ENCODE measurements at places on chromosomes 2 and 18.

DNA sequence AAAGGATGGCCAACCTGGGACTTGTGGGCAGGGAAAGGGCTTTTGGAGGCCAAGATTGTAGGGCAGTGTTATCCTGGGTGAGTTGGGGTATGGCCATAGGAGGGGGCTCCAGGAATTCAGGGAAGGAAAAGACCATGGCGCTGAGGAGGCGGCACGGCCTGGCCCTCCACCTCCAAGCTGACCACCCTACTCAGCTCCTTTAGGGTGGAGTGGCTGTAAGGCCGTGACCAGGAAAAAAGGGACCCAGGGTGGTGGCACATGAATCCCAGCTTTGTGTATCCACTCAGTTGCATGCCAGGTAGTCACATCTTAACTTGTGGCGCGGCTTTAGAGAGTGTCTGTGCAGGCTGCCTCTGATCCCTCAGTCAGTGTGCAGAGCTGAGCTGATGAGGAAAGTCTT is 168.1 kb downstream of the AGAP1 start:
- DNase-seq, result no peak

GRCh38 chr2:61493523-61493942 is 22.6 kb upstream of the USP34 start:
- DNase-seq, result peak; percentile 59

DNA sequence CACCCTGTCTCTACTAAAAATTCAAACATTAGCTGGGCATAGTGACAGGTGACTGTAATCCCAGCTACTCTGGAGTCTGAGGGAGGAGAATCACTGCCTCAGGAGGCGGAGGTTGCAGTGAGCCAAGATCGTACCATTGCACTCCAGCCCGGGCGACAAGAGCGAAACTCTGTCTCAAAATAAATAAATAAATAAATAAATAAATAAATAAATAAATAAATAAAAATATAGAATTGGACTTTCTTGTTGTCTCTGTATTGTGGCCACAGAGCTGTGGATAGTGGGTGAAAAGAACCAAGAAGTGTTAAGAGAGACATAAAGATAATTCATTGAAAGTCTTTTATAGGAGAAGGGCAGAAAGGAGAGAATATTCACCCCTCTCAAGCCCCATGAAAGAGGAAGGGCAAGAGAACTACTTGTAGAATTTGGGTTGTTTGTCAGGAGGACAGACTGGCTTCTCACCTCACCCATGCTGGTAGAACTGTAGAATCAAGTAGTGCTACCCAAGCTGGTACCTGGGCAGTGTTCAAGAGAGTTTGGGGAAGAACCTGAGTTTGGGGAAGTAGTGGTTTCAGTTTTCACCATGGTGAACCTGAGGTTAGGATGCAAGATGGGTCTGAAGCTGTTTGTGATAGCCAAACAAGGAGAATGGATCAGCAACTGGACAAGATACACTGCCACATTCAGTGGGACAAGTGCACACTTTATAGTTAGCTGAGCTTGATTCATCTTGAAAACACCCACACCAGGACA is 256.5 kb downstream of the CD226 start:
- no peak for DNase-seq

DNA sequence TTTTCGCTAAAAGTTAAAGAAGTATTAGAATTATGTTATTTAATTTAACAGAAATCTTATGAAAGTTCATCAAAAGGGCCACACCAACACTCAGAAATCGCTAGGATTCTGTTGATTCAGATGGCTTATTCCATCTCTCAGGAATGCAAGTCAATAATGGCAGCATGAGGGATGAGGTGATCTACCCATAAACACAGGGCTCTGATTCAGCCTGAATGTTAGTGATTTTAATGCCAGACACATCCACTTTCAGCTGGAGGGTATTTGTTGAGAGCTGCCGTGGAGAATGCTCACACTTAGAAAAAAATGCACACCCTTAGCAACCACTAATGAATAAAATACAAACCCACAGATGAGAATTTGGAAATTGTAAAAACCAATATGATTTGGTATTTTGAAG is 173.3 kb upstream of the ERBB4 start:
- peak; percentile 90 for DNase-seq

GRCh38 chr2:68879296-68879695 is 8.1 kb upstream of the BMP10 start:
- DNase-seq, result peak; percentile 76

- DNase-seq, result peak; percentile 12
Measured at GRCh38 chr2:60808330-60808801, 52.3 kb downstream of the PAPOLG start.

- DNase-seq, result no peak
Measured at GRCh38 chr2:104923665-104924064, 69.8 kb downstream of the POU3F3 start.

- no peak for DNase-seq
Measured at GRCh38 chr2:45789317-45789716, 137.8 kb downstream of the PRKCE start.

GRCh38 chr2:5387406-5387805 is 304.8 kb upstream of the SOX11 start:
- DNase-seq, result peak; percentile 61

- no peak for DNase-seq
Measured at GRCh38 chr2:237383991-237384671, 29.8 kb downstream of the COL6A3 start.

GRCh38 chr2:3293221-3293620 is 84.4 kb downstream of the EIPR1 start:
- no peak for DNase-seq

DNA sequence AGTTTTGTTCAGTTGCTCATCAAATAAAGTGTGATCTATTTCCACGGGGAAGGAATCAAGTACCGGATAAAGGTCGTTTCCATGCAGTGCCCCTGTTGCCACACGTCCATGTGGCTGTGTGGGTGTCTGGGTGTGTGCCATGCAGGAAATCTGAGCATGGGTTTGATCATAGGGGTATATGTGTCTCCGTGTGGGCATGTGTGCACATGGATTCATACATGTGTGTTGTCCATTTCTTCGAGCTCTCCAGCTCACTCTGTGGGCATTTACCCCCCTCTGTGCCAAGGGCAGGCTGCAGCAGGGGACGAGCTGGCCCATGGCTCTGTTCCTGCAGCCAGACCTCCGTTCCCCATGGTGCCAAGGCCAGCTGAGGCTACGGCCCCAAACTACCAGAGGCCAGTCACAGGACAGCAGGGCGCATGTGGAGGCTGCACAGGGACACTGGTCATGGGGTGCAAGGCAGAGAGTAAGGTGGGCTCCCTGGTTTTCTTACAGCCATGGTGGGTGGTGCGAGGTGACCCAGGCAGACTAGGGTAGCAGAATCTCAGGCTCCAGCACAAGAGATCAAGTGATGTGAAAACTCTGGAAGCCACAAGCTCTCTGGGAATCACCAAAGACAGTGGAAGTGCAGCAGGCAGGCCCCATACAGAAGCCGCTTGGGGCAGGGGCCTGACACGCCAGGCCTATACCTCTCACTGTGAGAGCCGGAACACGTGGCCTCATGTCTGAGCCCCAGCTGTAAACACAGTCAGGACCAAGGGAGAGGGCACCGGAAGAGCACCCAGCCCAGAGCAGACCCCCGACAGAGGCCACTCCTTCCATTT is 66.4 kb upstream of the RAB6C start:
- DNase-seq, result no peak

Measured in astrocyte (in vitro differentiated cells and primary cell).